ENCODE measurements at places on chromosomes 5 and 9.

DNA sequence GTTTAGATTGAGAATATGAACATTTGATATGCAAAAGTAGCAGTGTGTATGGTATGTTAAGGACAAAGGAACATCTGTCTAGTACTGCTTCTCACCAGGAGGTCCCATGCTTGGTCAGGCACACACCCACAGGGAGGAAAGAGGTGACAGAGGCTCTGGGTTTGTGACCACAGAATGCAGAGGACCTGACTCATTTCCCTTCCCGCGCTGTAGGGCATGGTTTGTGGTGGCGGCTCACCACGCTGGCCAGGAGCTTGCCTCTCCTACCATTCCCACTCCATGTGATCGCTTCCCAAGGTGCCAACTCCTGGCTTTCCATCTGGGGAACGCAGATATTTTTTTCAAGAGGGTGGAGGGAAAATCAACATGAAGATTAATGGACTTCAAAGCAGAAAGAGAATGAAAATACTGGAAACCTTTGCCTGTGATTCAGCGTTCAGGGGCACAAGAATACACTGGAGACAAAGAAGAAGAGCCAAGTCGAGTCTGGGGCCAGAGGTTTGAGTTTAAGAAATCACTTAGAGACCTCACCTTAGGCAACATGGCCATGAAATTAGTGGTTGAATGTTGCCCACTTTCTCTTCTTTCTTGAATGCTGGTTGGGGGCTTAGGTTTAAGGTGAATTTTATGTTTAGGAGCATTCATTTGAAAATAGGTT lies 477.8 kb downstream of the CCDC171 start:
- peak; percentile 8 for DNase-seq

- no peak for DNase-seq
These were observed 4.8 kb downstream of the NR3C1 start for GRCh38 chr5:143398451-143399237.

DNA sequence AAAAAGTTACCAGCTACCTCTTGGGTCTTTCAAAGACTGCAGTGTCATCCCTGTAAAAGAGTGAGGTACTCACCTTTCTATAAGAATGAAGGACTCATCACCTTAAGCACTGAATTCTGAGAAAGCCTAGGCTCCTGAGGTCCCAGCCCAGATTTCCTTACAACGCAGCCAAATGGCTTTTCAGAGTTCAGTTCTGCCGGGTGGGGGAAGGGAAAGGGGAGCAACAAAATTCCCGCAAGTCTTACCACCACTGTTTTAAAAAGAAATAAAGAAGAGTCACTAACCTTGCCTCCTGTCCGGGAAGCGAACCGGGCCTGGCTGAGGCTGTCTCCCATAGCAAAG lies 373 bp downstream of the ADAMTS12 start:
- DNase-seq: no peak

- DNase-seq: no peak
These were observed 367.5 kb downstream of the DEPDC1B start for GRCh38 chr5:60332244-60333004.

GRCh38 chr5:61673007-61673735 lies 341.1 kb downstream of the ZSWIM6 start:
- DNase-seq: no peak

- no peak for DNase-seq
These were observed 57.3 kb downstream of the PHF2 start for GRCh38 chr9:93633492-93634221.

DNA sequence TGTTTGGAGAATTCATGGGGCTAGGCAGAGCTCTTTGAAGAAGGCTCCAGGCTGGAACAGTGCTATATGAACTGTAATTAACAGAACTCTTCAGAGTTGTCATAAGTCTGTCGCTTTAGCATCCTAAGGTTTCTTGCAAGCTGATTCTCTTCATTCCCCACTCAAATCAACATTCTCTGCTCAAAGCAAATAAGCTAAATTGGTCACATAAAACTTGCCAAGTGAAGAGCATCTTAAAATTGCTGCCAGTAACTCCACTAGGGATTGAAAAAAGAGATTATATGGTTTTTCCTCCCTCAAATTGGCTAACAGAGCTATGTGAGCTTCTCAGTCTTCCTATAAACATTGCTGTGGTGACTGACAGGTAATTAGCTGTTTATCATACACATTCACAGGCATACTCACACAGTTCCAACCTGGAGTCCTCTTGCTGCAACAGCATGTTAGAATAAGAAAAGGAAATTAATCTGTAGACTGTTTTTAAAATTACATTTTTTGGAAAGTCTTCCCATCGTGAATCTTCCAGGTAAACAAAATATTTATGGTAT lies 298.5 kb upstream of the ATP10B start:
- DNase-seq: no peak

DNA sequence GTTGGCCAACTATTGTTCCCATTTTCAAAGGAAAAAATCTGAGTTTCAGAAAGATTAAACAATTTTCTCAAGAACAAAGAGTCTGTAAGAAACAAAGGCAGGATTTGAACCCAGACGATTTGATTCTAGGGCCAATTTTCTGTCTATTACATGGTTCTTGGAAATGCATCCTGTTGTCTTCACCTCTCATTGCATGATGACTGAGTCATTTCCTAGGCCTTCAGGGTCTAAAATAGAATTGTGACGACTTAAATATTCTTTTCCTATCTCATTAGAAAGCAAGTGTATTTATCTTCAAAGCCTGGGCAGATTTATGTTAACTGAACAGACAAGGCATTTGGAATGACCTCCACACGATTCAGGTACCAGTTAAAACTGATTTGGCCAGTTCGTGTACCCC lies 512.9 kb downstream of the NTRK2 start:
- DNase-seq: no peak

- DNase-seq: no peak
These were observed 65.0 kb upstream of the MCCC2 start for GRCh38 chr5:71522151-71522550.

Data from trophoblast cell (in vitro differentiated cells and primary cell).